ENCODE measurements at places on chromosomes 7 and 10.

DNA sequence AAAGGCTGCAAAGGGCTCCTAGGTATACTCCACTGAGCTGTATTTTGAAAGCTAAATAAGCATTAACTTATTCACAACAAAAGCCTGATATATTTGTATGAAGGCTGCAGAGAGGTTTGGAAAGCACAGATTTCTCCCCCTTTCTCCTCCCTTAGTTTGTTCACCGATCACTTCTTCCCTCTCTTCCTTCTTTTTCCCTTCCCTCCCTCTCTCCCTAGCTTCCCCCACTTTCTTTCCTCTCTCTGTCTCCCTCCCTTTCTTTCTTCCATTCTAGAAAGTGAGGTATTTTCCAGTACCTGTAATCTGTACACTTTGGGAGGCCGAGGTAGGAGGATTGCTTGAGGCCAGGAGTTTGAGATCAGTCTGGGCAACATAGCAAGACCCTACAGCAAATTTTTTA, 62.1 kb downstream of the HHEX start:
- DNase-seq, result no peak

DNA sequence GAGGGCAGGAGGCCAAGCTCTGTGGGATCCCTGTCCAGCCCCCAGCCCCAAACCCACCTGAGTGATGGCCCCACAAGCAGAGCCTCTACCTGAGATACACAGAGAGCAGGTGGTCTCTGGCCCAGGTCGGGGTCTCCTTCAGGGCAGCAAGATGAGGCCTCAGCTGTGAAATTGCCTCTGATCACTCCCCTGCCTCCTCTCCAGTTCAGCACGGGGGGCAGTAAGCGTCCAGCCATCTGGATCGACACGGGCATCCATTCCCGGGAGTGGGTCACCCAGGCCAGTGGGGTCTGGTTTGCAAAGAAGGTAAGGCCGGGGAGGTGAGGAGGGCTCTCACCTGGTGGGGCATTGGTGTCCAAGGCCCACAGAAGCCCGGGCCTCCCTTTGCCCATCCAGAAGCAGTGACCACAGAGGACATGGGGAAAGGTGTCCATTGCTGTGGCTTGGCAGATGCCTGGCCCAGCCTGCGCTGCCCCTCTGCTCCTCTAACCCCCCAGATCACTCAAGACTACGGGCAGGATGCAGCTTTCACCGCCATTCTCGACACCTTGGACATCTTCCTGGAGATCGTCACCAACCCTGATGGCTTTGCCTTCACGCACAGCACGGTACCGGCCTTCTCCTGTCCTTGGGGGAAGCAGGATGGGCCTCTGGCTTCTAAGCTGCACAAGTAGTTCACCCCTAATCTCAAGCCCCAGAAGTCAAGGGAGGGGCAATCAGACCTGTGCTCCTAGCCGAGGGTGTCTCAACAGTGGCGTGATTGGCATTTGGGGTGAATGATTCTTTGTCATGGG, 3.1 kb downstream of the CPA1 start:
- DNase-seq, result no peak

DNA sequence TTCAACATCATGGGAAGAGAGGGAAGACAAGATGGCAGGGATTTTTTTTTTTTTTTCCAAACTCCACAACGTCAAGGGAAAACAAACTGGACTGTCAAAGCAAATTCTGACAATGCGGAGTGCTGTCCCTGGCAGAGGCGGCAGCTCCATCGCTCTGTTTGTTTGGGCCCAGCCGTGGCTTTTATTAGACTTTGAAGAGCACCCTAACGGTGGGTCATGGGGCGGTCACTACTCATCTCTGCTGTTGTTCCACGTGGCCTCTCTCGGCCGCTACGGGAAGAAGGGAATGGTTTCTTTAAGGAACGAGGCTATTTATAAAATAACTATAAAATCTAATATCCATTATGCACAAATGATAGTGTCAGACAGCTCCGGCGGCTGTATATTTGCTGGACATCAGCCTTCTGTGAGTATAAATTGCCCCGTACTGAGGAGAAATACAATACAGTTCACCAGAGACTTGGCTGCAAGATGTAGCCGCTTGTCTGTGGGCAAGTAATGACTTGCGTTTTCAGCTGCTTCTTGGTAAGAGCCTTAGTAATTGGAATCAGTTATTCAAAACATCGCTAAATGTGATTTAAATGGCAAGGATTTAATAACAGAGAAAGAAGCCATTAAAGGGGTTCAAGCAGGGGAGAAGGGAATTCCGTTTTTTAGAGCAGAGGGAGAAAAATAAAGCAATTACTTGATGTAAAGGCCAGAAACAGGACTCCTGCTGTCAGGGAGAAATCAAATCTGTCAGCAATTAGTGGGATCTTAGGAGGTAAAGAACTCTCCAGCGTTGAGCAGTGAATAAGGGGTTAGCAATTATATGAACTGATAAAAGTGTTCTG, 61.7 kb upstream of the RAB11FIP2 start:
- no peak for DNase-seq

DNA sequence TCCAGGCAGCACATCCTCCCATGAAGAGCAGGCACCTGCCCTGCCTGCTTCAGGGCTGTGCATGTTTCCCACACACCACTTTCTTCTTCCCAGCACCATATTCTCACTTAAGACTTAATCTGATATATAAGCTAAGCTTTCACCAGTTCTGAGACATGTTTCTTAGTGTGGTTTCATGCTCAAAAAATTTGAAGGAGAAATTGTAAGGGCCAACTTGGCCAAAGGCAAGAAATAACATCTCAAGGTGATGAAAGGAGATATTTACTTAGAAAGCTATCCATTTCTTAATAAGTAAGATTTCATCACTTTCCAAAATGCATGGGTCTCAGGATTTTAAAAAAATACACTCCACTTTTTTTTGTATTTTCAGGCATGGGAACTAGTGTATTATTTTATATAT, 468.1 kb upstream of the AKR1E2 start:
- no peak for DNase-seq

GRCh38 chr7:127770885-127771284, 118.9 kb downstream of the SND1 start:
- DNase-seq, result no peak
